ENCODE measurements at places on chromosomes 11 and 22. TPM values are rescaled to one million over a fixed set of nuclear protein-coding genes. Genes with fewer than 3 reads are reported as not detected.

The FIBIN gene
- 40.3 TPM for total RNA-seq

The OR2AG2 gene
- not detected for total RNA-seq

The TIGD3 gene
- total RNA-seq = not detected

The BATF2 gene
- 1.8 TPM for total RNA-seq

The PATE4 gene
- not detected for total RNA-seq

The GPHA2 gene
- total RNA-seq = not detected

The SHANK3 gene
- 1.2 TPM for total RNA-seq

The PGR gene
- 1.6 TPM for total RNA-seq

The LAYN gene
- 27.9 TPM for total RNA-seq

The CREBZF gene
- total RNA-seq = 26.9 TPM

The MS4A4A gene
- 10.5 TPM for total RNA-seq

The UCP3 gene
- 0.26 TPM for total RNA-seq

The ALDH3B2 gene
- total RNA-seq = not detected

The MUC2 gene
- total RNA-seq = not detected

The OR9G4 gene
- total RNA-seq = not detected

The LIN7C gene
- 42.2 TPM for total RNA-seq

The OR52N4 gene
- total RNA-seq = not detected

The ZP1 gene
- total RNA-seq = 1.6 TPM

The LRRC4C gene
- 0.52 TPM for total RNA-seq

The RFPL1 gene
- not detected for total RNA-seq

The KCTD21 gene
- 5.3 TPM for total RNA-seq

The MACROD1 gene
- 41.7 TPM for total RNA-seq

The IL17REL gene
- not detected for total RNA-seq

The SEC14L6 gene
- not detected for total RNA-seq

Measured in epithelial cell of alveolus of lung (primary cell).